Naive thymus-derived CD4-positive, alpha-beta T cell (primary cell): ENCODE measurements at places on chromosomes 2 and 18. TPM values are rescaled to one million over a fixed set of nuclear protein-coding genes. Genes with fewer than 3 reads are reported as not detected.

DNA sequence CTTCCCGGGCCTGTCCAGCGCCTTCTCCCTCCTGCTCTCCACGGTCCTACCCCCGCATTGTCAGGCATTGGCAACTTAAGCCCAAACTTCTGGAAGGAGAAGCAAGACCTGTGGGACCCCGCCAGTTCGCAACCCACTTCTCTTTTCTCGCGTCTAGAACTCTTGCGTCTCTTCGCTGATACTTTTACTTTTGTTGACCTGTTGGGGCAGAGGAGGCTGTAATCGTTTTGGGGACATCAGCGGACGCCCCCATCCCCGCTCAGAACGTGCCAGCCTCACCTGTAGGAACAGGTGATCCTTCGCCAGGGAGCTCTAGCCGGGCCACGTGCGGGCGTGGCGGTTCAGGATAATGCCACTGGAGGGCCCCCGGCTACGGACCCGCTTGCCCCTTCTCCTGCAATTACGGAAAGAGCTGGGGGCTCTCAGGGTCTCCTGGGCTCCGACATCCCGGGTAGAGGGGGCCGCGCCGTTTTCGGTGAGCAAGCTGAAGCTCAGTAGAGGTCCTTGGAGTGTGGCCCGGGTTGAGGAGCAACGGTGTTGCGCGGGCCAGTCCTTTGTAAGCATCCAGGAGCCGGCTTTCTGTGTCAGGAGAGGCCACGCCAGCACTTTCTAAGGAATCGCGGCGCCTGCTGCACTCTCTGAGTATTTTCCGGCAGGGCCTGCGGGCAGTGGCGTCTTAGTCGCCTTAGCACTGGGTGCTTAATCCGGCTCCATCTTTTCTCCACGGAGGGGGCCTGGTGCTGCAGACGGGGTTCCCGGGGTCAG lies 1.6 kb downstream of the MTCL1 start:
- DNase-seq = peak; percentile 15

GRCh38 chr2:219765231-219765911 lies 137.9 kb downstream of the SLC4A3 start:
- DNase-seq = no peak

GRCh38 chr2:222780051-222780450 lies 80.8 kb upstream of the ACSL3 start:
- no peak for DNase-seq

DNA sequence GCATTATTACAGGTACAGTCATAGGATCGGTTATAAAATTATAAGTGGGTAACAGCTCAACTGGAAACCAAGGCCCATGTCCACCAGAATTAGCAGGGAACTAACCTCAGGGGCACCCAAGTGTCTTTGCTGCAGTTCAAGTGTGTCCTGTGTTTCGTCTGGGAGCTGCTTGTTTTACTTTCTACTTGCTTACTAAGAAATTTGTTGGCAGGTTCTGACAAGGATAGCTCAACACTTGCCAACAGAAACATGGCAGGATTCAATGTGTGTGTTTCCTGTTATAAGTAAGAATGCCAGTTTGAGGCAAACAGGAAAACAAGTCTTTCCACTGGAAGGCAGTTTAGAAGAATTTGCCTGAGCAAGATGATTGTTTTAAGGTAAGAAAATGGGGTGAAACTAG lies 104.5 kb downstream of the EPHA4 start:
- DNase-seq = no peak

DNA sequence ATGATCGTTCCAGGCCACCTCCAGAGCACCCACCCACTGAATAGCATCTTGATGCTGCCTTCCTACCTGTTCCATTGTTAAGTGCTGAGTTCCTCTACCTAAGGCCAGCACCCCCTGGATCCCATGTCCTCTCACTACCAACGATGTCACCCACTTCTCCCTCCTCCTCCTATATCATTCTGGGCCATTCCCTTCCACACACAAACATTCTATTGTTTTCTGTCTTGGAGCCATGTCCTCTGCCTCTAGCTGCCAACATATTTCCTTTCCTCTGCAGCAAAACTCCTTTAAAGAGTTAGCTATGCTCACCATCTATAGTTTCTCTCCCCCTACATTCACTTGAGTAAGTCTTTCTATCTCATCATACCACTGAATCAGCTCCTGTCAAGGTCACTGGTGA lies 64.0 kb upstream of the ACKR3 start:
- no peak for DNase-seq

DNA sequence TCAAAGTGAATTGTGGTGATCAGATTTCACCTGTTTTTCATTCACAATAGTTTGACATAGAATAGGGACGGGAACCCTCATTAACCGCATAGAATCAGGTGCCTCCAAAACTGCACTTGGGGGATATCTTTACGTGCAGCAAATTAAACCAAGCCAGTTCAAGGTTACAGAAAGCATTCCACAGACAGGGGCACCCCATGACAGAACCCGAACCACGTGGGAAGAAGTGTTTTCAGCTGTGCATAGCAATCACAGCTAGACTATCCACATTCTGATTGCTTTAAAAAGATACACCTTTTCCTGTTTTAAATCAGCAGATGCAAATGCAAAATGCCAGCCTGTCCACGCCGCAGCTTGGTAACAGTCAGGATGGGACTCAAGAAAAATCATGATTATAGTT lies 205.8 kb downstream of the ANAPC1 start:
- DNase-seq = no peak

DNA sequence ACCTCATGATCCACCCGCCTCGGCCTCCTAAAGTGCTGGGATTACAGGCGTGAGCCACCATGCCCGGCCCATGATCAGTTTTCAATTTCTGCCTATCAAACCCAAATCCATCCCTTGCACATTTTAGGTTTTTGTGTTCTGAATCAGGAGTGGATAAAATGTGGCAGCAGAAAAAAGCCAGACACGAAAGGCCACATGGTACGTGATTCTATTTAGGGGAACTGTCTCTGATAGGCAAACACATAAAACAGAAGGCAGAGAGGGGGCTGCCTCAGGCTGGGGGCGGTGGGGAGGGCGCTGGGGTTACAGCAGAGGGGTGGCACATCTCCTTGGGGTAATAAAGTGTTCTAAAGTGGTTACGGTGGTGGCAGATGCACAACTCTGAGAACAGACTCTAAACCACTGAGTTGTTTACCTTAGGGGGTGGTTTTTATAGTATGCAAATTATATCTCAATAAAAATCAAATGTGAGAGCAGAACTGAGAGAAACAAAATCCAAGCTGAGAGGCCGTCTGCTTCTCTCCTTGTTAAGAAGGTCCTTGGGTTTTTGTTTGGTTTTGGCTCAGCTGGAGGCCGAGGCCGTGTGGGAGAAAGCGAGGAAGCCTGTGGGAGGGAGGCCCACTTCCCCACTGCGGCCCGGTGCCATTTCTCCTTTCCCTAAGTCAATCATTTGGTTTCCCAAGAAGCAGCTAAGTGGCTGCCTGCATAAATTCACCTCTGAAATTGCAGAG lies 78.0 kb downstream of the SOWAHC start:
- no peak for DNase-seq

DNA sequence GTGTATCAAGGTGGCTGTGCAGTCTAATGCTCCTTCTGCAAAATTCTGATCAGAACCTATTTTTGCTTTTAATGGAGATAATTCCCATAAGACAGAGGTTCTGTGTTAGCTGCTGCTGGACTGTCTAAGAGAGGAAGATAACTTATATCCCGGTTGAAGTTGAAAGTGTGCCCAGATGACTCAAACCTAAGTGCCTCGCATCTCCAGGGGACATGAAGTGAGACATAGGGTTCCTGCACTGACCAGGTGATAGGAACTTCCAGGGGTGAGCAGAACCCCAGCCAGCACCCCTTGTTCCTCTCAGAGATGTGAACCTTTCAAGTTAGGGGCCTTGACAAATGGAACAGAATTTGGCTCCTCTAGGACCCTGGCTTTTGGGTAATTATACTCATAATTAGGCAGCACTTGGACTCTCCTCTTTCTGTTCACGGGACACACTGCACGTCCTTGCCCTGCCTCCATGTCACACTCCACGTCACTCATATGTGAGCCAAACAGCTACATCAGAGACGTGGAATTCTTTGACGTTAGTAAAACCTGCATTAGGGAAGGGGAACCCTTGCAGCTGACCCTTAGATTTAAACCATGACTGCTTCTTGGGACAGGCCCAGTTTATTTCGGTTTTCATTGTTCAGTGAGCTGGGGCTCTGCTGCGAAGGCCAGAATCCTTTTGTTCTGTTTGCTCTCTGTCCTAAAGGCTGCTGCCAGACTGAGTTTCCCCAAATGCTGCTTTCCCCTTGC lies 104.5 kb upstream of the ALPP start:
- DNase-seq = no peak

DNA sequence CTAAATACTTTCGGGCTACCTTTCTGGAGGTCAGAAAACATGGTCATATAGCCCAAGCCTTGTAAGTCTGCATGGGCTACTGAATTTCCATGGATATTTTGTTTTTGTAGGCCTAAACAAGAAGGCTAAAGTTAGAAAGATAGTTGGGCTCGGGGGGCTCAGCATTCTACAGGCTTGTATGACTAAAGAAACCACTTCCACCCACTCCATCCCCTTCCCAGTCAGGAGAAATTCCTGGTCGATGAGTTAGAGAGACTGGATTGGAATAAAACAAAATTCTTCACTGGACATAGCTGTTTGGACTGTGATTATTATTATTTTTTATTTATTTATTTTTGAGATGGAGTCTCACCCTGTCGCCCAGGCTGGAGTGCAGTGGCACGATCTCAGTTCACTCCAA lies 539.4 kb upstream of the TNP1 start:
- DNase-seq = no peak

DNA sequence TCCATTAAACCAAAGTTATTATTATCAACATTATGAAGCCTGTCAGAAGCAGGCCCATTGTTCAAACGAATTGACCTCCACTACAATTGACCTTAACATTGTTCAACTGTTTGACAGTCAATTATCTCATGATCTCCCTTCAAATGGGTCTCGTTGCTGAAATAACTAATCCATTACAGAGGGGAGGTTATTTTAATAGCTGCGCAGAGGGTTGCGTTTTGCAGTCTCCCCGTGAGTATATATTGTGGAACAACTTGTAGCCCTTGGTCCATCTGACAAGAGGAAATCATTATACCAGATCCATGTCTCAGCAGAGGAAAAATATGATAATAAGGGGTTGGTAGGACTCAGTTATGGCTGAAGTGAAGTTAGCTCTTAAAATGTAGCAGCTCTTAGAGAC lies 159.1 kb downstream of the ALK start:
- no peak for DNase-seq

The SH3RF3 gene
- 11.2 TPM for total RNA-seq

The GAD1 gene
- not detected for total RNA-seq

The SETBP1 gene
- total RNA-seq = 0.51 TPM

The SNED1 gene
- 32.9 TPM for total RNA-seq

The RALBP1 gene
- 47.2 TPM for total RNA-seq

The CHST10 gene
- 3.2 and 4.1 TPM in 2 replicates for total RNA-seq

The AKAIN1 gene
- not detected for total RNA-seq

The ZC3H6 gene
- 18.7 TPM for total RNA-seq
